A172 (cell line): ENCODE measurements at places on chromosomes 1 and 21.

GRCh38 chr1:228072658-228073043 lies 9.9 kb upstream of the ARF1 start:
- no peak for DNase-seq

DNA sequence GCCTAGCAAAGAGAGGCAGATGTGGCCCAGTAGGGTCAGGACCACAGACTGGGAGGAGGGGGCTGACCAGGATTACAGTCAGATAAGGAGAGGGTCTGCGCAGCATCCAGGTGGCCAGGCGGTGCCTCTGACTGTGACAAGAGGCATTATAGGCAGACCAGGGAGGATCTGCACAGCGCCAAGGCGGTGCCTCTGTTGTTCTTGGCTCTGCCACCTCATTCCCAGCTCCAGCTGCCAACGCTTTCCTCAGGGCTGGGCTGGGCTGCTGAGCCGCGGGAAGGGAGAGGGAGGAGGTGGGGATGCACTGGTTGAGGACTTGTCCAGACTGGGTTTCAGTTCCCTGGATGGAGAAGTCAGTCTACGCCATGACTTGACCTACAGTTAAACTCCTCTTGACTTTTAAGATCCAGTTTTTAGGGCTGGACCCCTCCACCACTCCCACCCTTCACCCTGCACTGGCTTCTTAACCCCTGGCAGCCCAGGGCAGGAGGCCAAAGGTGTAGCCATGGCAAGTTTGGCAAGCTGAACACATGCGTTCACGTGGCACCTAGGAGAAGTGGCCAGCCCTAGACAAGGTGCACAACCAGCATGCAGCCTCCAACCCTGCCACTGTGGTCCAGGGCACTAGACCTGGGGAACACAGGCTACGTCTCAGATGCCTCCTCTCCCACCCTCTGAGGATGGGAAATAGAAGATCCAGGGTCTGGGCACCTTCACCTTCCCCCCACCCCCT lies 4.5 kb upstream of the CRABP2 start:
- peak; percentile 85 for DNase-seq

DNA sequence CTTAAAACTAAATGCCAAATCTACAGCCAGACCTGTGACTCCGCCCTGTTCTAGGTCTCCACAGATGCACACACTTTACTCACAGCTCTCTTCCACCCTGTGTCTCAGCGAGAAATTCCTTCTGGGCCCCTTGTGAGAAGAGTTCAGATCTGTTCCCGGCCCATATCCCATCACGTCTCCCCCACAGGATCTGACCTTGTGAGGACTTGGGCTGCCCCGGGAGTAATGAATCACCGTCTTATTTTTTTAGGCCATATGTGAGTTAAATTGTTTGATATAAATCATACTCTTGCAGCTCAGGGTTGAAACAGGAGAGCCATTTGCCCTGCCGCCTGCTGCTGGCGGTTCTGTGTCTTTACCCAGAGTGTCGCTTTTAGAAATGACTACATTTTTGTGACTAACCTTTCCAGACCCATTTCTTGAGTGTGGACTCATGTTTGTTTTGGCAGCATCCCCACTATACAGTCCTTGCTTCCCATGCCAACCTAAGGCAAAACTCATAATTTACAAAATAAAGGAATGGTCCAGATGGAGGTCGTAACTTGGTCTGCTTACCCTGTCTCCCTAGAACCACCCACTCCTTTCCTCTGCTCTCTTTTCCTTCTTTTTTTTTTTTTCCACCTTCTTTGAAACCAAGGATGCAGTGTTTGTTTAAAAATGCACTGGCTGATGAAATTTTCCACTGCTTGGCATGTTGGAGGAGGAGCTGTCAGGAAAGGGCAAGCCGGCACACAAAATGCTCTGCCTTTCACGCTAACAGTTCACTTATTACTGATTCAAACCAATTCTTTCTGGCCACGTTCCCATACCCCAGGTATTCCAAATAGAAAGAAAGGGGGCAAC lies 98.0 kb upstream of the C1orf105 start:
- peak; percentile 91 for DNase-seq

DNA sequence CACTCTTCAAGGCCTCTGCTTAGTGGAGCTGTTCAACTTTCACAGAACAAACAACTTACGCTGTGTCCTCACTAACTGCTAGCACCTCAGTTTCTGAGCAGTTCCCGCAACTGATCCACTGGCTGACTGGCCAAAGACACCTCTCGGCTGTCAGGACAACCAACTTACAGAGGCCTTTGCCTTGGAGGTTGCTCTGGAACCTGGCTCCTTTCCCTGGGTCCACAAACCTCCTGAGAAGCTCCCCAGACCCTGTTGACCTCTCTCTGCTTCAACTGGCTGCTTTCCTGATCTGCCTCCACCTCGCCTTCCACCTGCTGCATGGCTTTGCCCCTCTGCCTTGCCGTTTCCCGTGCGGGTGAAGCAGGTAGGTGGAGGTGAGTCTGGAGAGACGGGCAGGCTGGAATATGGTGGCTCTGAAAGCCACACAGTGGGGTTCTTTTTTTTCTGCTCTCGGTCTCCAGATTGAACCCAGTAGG lies 13.0 kb downstream of the BTBD19 start:
- DNase-seq = no peak

DNA sequence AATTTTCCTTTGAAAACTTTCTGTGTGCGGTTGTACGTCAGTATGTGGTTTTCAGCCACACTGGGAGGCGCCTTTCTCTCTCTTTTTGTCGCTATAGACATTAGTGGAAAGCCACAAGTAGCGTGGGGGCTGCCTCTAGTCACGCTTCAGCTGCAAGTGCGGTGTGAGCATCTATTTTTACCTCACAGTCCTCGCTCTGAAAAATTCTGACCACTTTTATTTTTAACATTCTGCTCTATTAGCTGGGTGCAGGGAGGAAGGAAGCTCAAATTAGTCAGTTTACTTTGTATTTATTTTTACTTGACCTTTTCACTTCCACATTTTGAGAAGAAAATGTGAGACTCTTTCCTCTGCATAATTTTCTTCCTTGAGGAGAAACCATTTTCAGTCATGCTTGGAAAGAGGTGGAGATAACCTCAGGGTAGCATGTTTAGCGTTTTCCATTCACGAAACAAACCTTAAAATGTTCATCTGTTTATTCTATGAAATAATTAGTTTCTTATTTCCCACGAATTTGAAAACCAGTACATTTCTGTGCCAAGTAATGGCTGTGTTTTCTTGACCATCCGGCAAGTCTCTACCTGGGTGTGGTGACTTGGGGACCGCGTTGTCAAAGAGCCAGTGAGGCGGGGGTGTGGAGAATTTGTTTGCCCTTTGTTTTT lies 35.6 kb downstream of the ADARB1 start:
- peak; percentile 30 for DNase-seq

DNA sequence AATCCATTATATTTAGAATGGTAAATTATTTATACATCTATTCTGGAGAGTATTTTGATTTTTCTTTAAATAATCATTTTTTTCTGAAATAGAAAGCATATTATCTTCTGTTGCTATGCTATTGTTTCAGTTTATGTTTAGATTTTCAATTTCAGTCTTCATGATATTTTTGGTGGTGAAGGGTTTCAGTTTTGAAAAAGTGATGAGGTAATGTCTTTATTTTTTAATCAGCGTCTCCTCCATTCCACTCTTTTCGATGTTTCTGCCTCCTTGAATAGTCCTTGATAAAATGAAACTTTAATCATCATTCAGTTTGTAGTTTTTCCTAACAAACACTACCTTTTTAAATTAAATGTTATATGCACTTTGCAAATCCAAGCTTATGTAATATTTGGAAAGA lies 428.6 kb downstream of the PTPRC start:
- DNase-seq = no peak

DNA sequence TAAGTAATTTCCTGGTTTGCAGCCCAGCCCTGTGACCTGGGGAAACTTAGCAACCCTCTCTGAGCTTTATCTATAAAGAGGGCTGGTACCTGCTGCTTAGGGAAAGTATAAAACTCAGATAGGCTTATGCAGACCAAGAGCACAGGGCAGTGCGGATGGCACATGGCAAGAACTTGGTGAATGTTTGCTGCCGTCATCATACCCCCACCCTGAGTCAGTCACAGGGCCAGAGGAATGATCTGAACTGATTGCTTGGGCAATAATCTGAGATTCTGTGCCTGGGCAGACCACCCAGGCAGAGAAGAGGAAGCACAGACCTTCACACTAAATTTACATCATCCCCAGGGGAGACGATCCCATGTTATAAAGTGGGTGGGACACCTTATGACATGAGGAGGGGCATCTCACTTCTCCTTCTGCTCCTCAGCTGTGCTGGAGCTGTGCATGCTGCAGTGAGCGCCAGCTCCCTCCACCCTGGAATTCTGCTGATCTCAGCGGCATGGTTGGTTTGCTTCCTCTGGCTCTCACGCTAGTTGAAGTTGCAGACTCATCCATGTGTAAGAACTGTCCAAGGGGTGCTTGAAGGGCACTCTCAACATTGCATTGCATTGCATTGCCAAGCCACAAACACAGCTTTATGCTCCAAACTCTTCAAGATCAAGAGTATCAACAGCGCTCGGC lies 197.1 kb downstream of the AJAP1 start:
- DNase-seq = no peak

GRCh38 chr1:155324717-155325602 lies 4.3 kb downstream of the RUSC1 start:
- peak; percentile 82 for DNase-seq

- DNase-seq = peak; percentile 46
Measured at GRCh38 chr1:76465030-76465429, 390.5 kb downstream of the ST6GALNAC3 start.

GRCh38 chr1:186413319-186413718 lies 37.7 kb downstream of the ODR4 start:
- no peak for DNase-seq

- no peak for DNase-seq
Measured at GRCh38 chr1:91712393-91712792, 173.6 kb downstream of the TGFBR3 start.

DNA sequence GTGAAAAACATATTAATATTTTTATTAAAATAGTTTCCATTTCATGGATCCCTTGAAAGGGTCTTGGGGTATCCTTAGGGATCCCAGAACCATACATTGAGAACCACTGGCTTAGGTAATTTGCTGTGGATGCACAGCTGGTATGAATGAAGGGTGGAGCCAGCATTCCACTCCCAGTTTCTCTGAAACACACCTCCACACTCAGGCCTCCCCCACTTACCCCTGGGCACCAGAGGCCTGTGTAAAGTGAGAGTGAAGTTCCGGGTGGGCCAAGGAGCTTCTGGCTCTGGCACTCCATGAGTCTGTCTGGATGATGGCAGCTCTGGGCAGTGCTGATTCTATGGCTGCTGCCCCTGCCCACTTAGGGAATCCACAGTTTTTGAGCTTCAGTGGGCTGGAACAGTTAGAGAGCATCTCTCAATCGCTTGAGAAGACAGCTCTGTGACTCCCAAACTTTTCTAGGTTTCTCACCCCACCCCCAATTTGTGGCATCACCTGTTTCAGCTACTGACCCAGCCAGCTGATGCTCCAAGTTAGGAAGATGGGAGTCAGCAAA lies 57.8 kb upstream of the CD1D start:
- no peak for DNase-seq

DNA sequence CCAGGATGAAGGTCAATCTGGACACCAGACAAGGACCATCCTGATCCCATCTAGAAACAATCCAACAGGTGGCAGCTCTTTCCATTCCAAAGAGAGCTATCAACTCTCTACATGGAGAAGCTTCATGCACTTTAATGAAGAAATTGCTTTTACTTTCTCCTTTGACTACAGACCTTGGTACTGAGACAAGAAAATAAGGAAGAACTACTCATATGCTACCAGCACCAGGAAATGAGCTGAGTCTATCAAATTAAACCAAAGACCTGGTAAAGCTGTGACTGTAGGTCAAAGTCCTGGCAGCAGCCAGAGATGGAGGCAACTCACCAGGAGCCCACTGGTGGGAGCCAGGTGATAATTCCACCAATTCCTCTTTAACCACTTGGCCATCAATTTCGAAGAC lies 64.3 kb upstream of the LRRC8B start:
- DNase-seq = no peak

GRCh38 chr1:107172450-107173170 lies 31.8 kb downstream of the NTNG1 start:
- no peak for DNase-seq

- DNase-seq = peak; percentile 77
Measured at GRCh38 chr1:6273380-6273891, 12.5 kb upstream of the GPR153 start.

DNA sequence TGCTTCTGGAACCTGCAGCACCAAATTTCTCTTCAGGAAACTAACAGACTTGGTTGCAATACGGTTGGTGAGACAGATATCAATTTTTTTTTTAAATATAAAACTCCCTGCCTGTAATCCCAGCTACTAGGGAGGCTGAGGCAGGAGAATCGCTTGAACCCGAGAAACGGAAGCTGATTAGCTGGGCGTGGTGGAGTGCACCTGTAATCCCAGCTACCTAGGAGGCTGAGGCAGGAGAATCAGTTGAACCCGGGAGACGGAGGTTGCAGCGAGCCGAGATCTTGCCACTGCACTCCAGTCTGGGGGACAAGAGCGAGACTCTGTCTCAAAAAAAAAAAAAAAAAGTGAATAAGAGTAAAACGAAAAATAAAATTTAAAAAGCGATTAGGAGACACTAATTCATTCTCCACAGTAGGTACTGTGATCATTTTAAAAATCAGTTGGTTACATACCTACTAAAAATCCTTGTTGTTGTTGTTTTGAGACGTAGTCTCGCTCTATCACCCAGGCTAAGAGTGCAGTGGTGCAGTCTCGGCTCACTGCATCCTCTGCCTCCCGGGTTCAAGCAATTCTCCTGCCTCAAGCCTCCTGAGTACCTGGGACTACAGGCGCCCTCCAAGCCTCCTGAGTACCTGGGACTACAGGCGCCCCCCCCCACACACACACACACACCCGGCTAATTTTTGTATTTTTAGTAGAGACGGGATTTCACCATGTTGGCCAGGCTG lies 796 bp upstream of the RBM8A start:
- peak; percentile 14 for DNase-seq

- DNase-seq = no peak
Measured at GRCh38 chr1:100927276-100927675, 31.4 kb downstream of the SLC30A7 start.

DNA sequence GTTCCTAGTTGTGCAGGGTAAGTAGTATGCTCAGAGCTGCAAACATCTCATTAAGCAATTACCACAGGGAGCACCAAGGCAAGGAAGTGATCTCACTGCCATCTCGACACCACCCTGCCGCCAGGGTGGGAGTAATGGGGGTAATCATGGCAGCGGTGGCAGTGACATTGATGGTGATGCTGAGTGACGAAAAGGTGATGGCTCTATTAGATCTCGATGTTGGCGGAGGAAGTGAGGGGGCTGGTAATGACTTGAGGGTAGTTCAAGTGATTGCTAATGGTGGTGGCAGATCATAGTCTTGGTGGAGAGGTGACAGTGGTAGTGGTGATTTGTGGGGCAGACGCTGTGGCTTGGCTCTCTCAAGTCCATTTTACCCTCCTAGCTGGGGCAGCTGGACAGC lies 25.4 kb upstream of the TENT5B start:
- no peak for DNase-seq
